ENCODE measurements at places on chromosomes 6 and 20. TPM values are rescaled to one million over a fixed set of nuclear protein-coding genes. Genes with fewer than 3 reads are reported as not detected.

Gene ANKRD66
- not detected for total RNA-seq

Gene MUC21
- total RNA-seq = not detected

Gene HLA-DQA1
- not detected for total RNA-seq

Gene GRM1
- total RNA-seq = not detected

All from A549 treated with CORT108297 at 1 μM for 4 hours (cell line).